ENCODE measurements at places on chromosomes 7 and 10.

- DNase-seq, result no peak
These were observed 90.7 kb upstream of the ASAH2 start for GRCh38 chr10:50341987-50342386.

DNA sequence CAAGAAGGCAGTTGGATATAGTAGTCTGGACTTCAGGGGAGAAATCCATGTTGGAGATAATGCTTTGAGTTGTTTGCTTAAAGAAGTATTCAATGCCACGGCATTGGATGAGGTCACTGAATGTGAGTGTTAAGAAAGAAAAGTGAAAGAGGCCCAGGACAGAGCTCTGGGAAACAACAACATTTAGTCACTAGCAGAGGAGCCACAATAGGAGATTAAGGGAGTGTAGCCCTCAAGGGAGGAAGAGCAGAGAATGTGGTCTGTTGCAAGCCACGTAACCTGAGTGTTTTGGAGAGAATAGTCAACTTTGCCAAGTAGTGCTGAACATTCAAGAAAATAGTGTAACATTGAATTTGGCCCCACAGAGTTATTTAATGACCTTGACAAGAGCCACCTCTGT, 114.7 kb downstream of the MYO3A start:
- DNase-seq, result no peak

DNA sequence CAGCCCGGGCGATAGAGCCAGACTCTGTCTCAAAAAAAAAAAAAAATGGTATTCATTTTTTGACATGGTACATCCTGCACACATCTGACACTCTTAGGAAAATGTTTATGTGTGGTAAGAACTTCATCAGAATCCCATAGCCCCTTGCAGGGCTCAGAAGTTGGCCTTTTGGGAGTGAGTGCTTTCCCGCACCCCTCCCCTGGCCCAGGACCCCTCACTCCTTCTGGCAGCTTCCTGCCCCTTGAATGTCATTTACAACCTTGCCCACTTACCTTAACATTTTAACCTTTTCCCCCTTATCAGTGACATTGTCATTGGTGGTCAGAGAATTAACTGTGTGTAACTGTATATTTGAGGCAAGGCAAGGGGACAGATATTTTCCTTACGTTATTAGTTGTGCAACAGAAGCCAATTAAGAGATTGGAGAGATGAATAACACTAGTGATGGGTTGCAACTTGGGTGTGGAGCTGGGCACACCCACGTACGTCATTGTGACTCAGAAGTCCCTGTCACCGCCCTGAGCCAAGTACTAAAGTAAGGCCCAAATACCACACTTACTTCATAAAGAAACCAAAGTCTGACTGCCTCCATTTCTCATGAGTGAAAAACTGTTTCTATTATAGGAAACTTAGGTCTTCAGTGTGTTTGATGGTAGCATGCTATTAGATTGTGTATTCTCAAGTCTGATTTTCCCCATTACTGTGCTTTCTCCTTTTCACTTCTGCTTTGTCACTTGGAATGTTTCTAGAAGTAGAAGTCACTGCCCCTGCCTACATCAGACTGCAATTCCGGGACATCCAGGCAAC, 31.6 kb downstream of the OGDH start:
- no peak for DNase-seq

- DNase-seq, result no peak
These were observed 220.5 kb downstream of the LHFPL3 start for GRCh38 chr7:104548861-104549260.

DNA sequence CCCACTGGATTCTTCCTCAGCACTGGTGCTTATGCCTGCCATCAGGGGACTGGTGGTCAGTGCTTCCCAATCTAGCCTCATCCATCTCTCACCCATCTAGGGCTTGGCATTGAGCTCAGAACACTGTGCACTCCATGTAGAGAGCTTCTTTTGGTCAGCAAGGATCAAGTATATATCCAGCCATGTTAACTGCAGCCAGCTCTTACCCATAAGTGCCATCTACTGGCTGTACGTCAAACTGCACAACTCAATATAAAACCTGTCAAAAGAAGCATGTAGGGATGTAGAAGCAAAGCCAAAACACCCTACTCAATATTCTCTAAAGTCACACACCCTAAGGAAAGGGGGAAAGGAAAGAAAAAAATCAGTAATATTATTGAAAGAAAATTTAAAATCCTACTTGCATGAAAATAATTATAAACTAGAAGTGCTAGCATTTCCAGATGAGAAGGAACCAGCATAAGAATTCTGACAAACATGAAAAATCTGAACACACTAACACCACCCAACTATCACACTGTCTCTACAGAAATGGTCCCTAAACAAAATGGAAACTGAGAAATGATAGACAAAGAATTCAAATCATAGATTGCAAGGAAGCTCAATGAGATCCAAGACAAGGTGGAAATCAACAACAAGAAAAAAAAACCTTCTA, 531.1 kb upstream of the STEAP1 start:
- DNase-seq, result peak; percentile 8

DNA sequence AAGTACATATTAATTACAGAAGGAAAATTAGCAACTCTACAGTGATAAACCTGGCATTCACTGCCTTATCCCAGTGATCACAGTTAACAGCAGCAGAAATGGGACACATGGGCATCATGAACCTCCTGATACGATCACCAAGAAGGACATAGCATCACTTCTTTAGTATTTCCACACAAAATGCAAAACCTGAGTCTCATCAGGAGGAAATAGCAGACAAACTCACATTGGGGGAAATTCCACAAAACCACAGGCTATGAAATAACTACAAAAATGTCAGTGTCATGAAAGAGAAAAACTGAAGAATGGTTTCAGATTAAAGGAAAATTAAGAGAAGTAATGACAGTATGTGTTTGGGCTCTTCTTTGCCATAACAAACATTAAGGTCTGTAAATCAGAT, 12.0 kb upstream of the PURB start:
- no peak for DNase-seq

DNA sequence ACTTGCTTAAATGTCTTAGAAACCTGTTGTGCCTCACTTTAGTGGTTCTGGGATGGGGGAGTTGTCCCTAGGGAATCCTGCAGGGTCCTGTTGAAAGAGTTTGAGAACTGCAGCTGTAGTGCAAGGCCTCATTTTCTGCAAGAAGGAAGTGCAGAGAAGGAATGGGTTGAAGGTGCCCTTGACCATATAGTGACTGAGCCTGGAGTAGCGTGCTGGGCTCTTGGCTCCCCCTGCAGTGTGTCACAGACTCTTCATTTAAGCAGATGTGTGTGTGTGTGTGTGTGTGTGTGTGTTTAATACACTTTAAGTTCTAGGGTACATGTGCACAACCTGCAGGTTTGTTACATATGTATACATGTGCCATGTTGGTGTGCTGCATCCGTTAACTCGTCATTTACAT, 92.2 kb downstream of the GRK5 start:
- DNase-seq, result no peak

DNA sequence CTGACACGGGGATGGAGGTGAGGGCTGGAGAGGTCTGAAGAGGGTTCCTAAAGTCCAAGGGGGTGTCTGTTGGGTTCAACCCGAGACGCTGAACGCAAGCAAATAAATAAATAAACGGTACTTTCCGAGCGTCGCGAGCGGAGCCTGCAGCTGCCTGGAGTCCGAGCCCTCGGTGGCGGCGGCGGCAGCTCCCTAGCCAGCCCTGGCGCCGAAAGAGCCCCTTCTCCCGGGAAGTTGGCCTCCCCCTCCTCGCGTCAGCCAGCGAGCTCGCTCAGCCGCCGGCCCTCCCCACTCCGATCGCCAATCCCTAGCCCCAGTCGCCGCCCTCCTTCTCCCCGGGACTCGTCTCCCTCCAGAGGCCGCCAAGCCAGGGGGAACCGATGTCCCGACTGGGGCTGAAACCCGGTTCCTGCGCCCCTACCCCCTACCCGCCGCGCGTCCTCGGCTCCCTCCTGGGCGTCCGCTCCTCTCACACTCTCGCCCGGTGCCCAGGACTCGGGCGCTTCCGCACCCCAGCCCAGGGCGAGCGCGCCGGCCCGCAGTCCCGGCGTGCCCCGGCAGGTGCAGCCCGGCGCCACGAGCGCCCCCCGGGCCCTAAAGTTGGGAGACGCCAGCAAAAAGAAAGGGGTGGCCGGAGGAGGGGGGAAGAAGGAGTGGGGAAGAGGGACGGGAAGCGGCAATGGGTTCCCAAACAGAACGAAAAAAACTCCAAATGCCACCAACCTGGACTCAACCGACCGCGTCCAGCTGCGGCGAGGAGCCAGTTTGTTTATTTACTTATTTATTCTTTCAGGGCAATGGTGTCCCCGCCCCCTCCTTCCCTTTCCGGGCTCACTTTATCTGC, at the start of gene GFRA1:
GFRA1 (minus strand) TSS at position 767 of the 844 bp plus-strand sequence. CDS start 1,177 bp downstream, outside the sequence.
- DNase-seq, result peak; percentile 55

GRCh38 chr10:96675846-96676245, 44.5 kb downstream of the PIK3AP1 start:
- no peak for DNase-seq

DNA sequence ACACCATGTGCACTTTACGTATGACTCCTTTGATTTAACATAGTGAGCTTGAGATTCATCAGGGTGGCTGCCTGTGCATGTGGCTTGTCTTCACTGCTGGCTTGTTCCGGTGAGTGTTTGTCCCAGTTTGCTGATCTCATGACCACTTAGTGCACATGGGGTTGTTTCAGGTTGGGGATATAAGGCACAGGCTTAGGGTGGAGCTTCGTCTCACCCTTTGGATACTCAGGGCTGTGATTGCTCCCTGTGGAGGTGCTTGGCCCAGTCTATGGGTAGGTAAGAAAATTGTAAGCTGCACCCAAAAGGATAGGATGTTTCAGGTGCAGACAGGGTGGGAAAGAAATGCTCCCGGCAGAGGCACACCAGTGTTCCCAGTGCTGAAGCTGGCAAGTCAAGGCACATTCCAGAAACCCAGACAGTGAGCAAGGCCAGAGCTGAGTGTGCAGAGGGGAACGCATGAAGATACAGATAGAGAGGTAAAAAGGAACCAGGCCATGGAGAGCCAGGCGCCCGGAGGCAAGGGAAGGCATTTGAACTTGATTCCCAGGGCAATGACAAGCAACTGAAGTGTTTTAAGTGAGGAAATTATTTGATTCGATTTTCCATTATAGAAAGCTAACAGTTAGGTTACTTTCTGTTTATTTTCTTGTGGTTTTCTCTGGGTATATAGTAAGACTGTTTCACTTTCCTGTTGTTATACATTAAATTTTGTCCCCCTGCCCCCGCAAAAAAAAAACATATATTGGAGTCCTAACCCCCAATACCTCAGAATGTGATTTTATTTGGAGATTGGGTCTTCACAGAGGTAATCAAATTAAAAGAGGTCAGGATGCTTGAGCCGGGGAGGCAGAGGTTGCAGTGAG, 289.8 kb upstream of the KLF6 start:
- DNase-seq, result no peak

DNA sequence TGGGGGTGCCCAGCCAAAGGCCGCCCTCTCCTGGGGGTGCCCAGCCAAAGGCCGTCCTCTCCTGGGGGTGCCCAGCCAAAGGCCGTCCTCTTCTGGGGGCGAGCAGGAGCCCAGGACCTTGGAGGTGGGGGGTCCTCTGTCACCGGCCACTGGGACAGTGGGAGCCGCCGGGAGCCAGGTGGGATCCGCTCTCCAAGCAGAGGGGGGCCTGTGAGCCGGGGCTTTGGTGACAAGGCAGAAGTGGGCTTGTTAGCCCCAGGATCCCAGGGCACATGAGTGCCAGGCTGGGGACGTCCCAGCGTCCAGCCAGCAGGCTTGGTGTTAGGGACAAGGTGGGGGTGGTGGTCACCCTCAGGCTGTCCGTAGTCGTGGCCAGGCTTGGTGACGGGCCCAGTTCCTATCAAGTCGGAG, 29.4 kb upstream of the UTF1 start:
- no peak for DNase-seq

- no peak for DNase-seq
These were observed 5.8 kb upstream of the AOC1 start for GRCh38 chr7:150846291-150847115.

- DNase-seq, result no peak
These were observed 255.6 kb upstream of the HABP2 start for GRCh38 chr10:113297226-113297625.

DNA sequence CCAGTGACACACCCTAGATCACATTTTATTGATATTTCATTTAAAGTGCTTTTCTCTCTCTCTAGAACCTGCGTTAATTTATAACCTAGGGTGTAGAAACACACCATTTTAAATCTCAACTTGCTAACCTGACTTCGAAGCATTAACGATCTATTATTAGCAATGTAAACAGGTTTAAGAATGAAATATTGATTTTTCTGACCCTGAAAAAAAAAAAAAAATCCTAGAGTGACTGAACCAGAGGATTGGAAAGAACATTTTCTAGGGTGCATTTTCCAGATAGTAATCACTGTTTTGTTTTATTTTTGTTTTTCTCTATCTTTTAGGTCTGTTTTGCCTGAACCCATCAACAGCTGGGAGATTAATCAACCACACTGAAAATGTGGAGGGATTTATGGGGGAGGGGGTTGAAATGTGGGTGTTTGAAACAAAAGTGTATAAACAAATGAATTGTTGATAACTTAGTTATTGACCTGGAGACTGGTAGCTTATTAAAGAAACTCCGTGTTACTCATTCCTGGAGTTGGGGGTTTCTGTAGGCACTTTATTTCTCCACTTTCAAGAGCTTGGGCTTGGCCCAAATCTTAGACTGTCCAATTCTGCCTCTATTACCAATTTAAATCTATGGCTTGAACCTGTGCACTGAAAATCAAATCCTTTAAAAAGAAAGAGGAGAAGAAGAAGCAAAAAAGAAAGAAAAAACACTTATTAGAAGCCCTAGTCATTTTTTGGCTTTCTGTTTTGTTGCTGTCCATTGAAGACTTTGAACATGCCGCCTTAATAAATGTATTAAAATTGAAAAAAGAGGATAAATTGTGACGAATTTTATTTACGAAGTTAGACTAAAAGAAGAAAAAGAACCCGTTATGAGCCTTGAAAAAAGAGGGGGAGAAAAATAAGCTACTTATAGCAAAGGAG, 2.8 kb downstream of the HOXA2 start:
- DNase-seq, result no peak

GRCh38 chr7:112495810-112496462, 15.1 kb downstream of the LSMEM1 start:
- DNase-seq, result peak; percentile 14

DNA sequence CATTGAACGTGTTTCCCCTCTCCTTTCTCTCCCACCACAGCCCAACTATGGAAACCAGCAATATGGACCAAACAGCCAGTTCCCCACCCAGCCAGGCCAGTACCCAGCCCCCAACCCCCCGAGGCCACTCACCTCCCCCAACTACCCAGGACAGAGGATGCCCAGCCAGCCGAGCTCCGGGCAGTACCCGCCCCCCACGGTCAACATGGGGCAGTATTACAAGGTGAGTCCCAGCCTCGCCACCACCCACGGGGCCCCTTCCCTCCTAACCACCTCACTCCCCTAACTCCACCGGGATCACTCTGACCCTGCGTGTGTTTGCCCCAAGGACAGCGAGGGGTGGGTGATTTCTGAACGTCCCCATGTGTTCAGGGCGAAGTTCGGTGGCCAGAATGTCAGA, 50.8 kb upstream of the PPIF start:
- no peak for DNase-seq

- no peak for DNase-seq
These were observed 75.2 kb upstream of the INHBA start for GRCh38 chr7:41777894-41778596.

- DNase-seq, result no peak
These were observed 14.0 kb downstream of the RBM20 start for GRCh38 chr10:110657973-110658691.

- no peak for DNase-seq
These were observed 183.0 kb downstream of the SRPK2 start for GRCh38 chr7:105205592-105206237.

GRCh38 chr10:118259288-118259906, 82.7 kb downstream of the FAM204A start:
- DNase-seq, result no peak

GRCh38 chr10:70940834-70941568, 52.6 kb upstream of the PCBD1 start:
- DNase-seq, result no peak

GRCh38 chr10:1015688-1016087, 10.0 kb downstream of the IDI2 start:
- no peak for DNase-seq
